ENCODE measurements at places on chromosomes 5 and 9.

DNA sequence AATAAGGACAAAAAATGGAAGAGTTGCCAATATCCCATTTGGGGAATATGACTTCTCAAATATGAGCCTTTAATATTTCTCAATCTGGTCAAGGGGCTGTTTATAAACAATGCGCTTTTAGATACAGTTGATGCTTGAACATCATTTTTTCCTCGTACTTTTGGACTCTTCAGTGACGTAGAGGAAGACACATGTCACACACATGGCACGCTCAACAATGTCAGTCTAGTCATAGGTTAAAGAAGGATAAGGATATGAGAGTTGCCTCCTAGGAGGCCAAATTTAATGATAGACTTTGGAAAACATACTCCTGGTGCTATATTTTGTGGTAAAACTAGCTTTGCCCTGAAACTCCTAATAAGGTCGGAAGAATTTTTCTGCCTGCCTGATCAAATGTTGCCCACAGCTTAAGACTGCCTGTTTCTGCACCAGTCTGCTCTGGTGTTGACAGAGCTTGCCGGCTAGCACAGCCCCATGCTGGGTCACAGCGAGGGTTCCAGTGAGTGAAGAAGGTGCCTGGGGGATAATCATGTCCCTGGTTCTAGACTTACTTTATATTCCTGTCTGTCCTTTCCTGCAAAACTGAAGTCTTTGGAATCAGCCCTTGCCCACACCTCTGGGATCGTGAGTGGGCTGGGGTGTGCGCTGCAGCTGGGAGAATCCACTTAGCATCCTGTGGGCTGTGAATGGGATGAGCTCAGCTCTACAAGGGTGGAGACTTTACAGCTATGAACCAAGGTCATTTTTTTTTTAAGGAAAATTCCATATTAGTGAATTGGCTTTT, 230.8 kb upstream of the IRX4 start:
- no peak for DNase-seq

GRCh38 chr9:76352026-76352620, 42.1 kb downstream of the RFK start:
- DNase-seq: no peak

DNA sequence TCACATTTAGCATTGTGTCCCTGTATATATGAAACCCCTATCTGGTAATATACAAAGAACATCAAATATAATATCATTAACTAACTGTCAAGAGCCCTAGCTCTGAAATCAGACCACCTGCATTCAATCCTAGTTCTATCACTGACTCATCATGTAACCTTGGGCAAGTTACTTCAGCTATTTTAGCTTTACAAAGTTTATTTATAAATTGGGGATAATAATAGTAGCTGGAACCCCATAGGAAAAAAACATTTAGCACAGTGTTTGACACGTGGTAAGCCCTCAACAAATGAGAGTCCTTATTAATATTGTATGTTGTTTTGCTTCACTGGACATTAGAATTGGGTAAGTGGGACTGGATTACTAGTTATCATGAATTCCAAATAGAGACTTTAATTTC, 157.5 kb downstream of the EBF1 start:
- no peak for DNase-seq

GRCh38 chr5:56698463-56699381, 116.6 kb upstream of the MAP3K1 start:
- DNase-seq: no peak

- no peak for DNase-seq
Observed at GRCh38 chr5:15065091-15065490, 193.5 kb upstream of the ANKH start.

DNA sequence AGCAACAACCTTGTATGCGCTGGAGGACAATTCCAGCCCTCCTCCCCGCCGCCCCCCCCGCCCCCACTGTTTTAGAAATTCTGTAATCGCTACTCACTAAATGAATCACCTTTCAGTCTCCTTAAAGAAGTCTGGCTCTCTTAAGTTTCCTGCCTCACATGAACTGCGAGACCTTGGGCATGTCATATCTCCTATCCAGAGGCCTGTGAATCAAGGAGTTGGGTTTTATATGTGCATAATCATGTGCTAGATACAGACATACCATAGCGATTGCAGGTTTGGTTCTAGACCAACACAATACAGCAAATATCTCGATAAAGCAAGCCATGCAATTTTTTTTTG, 337 bp upstream of the DMAC1 start:
- no peak for DNase-seq

GRCh38 chr9:26205261-26205660, 527.0 kb upstream of the TUSC1 start:
- DNase-seq: no peak

GRCh38 chr5:39362646-39363045, 1.6 kb downstream of the C9 start:
- no peak for DNase-seq

DNA sequence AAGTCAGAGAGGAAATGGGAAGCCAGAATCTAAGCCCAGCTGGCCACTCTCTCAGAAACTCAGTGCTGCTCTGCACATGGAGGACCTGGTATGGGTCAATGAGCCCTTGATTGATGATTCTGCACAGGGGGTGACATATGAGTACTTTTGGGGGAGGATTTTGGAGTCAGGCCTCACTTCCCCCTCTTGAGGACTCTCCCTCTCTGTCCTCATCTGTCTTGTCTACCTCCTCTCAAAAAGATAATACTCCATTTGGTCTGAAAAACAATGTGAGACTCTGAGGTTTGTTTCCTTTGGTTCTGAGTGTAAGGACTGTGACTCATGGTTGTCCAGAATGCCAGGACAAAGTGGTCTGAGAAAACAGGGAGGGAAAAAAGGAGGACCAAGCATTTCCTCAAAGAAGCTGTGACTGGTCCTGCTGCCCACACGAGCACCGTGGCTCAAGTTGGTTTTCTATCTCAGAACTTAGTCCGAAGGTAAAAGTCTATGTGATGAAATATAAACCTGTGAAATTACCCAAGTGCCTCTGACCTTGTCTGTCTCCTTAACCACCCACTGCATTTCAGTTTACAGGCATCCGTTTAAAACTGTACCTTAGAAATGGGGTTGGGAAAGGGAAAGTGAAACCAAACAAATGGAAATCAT, 11.1 kb downstream of the TTC39B start:
- no peak for DNase-seq

- no peak for DNase-seq
Observed at GRCh38 chr5:6859951-6860638, 146.9 kb downstream of the TENT4A start.

- DNase-seq: no peak
Observed at GRCh38 chr5:176915906-176916305, 16.8 kb upstream of the HK3 start.

Measured in NCI-H1436 treated with DMSO at 0.1 percent for 48 hours (cell line).